Right renal pelvis (tissue), 4 donors: ENCODE measurements at places on chromosomes 7 and 10. TPM values are rescaled to one million over a fixed set of nuclear protein-coding genes. Genes with fewer than 3 reads are reported as not detected.

The SFTPA2 gene
- polyA plus RNA-seq, result not detected

The LRIT1 gene
- polyA plus RNA-seq, result not detected

The HABP2 gene
- polyA plus RNA-seq, result 0.48 TPM

The BAG3 gene
- polyA plus RNA-seq, result 29.8 TPM

The SHTN1 gene
- 25.2 TPM for polyA plus RNA-seq

The ADAM12 gene
- 17.9 TPM for polyA plus RNA-seq

The AKR1C4 gene
- polyA plus RNA-seq, result not detected

The TNS3 gene
- polyA plus RNA-seq, result 89.1 TPM

- no peak for DNase-seq
Observed at GRCh38 chr7:78389022-78389421, 590.4 kb downstream of the PHTF2 start.

DNA sequence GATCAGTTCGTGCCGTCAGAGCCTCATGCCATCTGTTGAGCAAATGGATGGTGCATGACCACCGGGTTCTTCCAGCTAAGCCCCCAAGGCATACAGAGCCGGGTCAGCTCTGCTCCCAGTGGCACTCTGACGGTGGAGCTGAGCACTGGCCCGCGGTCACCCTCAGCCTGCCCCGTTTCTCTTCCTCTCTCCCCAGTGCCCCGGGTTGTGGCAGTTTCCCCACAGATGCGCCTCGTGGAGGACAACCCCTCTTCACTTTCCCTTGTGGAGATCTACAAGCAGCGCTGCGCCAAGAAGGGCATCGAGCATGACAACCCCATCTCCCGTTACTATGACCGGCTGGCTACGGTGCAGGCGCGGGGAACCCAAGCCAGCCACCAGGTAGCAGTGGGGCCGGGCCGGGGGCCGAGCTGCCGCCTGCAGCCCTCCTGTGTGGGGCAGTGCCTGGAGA, 129.9 kb downstream of the TRRAP start:
- DNase-seq, result no peak

DNA sequence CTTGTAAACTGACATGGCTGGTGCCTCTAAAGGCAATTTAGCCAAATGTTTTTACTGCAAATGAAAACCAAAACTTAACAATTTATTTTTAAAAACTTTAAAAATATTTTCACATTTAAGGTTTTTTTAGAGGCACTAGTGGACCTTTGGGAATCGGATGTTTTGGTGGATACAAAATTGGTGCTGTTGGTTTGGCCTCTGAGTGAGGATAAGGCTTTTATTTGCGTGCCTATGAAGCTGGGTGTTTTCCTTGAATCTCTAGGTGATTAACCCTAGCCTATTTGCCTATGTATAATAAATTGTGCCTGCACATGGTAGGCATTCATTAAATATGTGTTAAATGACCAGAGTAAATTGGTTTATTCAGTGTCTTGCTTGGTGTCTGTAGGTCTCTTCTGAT, 2.9 kb upstream of the SGCE start:
- no peak for DNase-seq

- no peak for DNase-seq
Observed at GRCh38 chr7:93569189-93569588, 5.3 kb downstream of the CALCR start.

GRCh38 chr10:114698271-114699061, 40.4 kb upstream of the ABLIM1 start:
- DNase-seq, result no peak

DNA sequence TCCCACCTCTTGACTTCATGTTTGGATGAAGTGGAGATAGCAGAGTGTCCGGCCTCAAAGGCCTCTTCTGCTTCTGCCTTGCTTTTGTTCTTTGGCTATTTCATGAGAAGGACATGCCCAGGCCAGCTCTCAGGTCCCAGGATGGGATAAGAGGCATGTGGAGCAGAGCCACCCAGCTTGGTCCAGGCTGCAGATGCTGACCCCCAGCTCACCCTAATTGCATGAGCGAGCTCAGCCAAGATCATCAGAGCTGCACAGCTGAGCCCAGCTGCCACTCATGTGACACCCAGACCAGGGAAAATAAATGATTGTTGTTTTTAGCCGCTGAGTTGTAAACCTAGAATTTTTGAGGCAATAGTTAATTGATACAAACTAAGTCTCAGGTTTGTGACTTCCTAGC, 230.0 kb downstream of the PHF14 start:
- no peak for DNase-seq

- DNase-seq, result no peak
Observed at GRCh38 chr10:132960631-132961419, 18.5 kb upstream of the CFAP46 start.

DNA sequence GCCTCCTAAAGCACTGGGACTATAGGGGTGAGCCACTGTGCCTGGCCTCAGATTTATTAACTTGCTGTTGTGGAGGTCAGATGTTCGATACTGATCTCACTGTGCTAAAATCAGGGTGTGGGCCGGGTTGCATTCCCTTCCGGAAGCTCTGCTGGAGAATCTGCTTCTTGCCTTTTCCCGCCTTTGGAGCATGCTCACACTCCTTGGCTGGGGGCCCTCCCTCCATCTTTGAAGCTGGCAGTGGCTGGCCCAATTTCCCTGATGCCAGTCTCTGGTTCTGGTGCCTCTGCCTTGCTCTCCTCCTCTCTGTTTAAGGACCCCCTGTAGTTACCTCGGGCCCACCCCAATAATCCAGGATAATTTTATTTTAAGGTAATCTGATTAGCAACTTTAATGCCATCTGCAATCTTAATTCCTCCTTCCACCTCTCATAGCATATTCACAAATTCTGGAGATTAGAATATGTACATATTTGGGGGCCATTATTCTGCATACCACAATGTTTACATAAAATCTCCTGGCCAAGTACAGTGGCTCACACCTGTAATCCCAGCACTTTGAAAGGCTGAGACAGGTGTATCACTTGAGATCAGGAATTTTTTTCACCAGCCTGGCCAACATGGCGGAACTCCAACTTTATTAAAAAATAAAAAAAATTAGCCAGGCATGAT, 7.9 kb upstream of the PITRM1 start:
- no peak for DNase-seq

GRCh38 chr10:98168147-98168546, 33.7 kb downstream of the R3HCC1L start:
- no peak for DNase-seq

DNA sequence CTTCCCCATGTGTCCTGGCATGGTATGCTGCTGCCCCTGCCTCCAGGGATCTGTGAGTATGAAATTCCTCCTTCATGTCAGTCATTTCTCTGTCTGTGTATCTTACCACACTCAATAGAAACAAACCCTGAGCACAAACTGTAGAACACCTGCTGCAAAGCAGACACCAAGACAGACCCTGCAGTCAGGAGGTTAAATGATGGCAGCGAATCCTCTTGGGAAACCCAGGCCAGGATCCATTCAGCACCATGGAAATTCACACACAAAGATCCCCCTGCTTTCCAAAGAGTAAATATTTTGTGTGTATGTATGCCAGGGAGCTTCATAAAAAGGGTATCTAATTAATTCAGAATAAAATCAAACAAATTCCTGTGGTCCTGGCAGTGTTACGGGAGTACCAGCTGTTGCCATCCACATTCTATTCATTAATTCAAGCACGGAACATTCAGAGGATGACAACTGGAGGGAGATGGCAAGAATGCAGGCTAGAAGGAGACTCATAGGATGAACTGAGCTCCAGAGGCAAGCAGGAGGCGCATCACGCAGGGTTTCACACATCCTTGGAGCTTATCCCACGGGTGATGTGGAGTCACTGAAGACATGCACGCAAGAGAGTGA, 14.8 kb downstream of the ITIH5 start:
- no peak for DNase-seq

- DNase-seq, result no peak
Observed at GRCh38 chr7:29008590-29008989, 50.5 kb upstream of the TRIL start.

- DNase-seq, result no peak
Observed at GRCh38 chr10:69568472-69569395, 4.5 kb downstream of the NEUROG3 start.

- DNase-seq, result no peak
Observed at GRCh38 chr10:74799721-74800221, 26.6 kb upstream of the KAT6B start.

- no peak for DNase-seq
Observed at GRCh38 chr10:133608855-133609254, 17.7 kb downstream of the FRG2B start.

GRCh38 chr7:69109246-69109645, 489.0 kb upstream of the AUTS2 start:
- DNase-seq, result no peak

DNA sequence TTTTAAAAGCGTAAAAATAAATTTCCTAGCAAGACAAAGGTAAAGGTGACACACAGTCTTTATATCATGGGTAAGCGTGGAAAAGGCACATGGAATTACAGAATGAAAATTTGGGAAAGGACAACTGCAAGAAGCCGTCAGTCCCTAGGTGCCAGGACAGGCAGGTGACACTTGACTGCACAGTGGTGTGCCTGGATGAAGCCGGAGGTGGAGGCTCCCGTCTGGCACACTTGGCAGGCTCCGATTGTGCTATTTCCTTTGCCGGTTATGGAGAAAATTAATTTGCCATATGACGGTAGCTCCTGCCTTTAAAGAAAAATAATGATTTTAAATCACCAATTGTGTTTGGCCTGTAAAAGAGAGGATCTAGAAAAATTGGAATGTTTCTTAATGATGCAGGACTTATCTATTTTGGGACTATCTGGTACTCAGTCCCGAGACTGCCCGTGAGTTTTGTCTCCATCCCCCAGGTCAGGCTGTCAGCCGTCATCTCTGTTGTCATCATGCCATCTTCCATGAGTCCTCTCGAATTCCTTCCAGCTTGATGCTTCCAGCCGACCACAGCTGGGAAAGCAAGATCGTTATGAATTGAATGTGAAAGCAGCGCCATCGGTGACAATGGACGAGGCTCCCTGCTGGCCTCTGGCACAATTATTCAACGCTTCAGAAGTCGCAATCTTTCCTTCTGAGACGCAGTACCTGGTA, 56.2 kb upstream of the MGMT start:
- no peak for DNase-seq

GRCh38 chr7:7446616-7447015, 89.1 kb downstream of the COL28A1 start:
- no peak for DNase-seq

- no peak for DNase-seq
Observed at GRCh38 chr10:80515941-80516340, 21.8 kb upstream of the SH2D4B start.

GRCh38 chr7:33722383-33723101, 182.8 kb upstream of the BMPER start:
- DNase-seq, result no peak

DNA sequence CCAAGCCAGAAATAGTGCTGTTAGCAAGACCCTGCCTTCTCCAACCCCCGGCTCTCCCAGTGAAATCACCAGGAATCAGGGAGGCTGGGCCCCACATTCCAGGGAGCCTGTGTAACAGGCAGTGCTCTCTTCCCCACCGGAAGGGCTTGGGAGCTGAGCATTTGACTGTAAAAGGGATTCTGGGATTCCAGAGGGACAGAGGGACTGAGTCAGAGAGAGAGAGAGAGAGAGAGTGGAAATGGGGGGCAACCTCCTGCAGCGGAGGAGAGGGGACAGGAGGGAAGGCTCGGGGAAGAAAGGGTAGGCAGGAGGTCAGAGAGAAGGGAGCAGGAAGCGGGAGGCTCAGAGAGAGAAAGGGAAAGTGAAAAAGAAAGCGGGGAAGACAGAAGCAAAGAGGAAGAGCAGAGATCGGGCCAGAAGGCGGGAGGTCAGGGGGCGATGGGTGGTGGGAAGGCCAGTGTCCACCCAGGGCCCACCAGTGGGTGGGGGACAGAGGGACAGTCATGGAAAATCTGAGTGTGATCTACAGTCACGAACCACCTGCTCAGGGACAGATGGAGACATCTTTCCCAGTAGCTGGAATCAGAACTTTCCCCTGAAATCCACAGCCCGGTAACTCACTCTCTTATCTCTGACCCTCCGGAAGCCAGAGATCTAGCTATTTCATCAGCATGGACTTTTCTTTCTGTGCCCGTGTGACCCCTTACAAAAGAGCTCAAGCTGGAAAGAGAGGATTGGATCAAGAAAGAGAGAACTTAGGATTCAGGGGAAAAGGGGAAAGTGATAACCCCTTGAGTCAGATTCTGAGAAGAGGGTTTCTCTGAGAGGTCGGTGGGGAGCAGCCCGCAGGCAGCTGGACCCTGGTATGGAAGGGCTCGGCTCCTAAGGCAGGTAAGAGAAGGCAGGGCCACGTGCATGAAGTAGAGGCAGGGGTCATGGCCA, 4.6 kb upstream of the SERPINE1 start:
- peak; percentile 73 for DNase-seq
